GM12864 (cell line): ENCODE measurements at places on chromosomes 2 and 18.

DNA sequence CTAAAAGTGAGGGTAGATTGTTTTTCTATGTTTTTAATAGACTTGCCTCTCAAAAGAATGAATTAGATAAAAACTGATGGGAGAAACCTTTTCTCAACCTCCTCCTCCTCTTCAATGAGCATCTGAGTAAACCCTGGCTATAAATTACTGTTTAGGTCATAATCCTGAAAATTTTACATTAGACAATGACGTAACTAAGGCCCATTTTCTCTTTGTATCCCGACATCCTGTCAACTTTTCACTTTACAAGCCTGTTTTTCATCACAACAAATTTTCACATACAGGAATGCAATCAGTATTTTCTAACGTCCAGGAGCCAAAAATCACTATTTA, 1.3 kb downstream of the SPIRE1 start:
- no peak for DNase-seq

DNA sequence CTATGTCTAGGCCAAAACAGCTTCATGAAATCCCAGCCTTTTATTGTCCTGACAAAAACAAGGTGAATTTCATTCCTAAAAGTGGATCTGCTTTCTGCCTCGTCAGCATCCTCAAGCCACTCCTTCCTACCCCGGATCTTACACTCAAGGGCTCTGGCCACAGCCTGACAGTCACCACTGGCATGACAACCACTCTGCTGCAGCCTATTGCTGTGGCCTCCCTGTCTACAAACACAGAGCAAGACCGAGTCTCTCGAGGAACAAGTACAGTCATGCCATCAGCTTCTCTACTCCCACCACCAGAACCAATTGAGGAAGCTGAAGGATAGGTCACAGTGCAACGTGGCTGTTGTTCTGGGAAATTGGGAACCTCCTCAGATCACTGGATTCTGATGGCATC, 106.1 kb downstream of the ICA1L start:
- DNase-seq = no peak

DNA sequence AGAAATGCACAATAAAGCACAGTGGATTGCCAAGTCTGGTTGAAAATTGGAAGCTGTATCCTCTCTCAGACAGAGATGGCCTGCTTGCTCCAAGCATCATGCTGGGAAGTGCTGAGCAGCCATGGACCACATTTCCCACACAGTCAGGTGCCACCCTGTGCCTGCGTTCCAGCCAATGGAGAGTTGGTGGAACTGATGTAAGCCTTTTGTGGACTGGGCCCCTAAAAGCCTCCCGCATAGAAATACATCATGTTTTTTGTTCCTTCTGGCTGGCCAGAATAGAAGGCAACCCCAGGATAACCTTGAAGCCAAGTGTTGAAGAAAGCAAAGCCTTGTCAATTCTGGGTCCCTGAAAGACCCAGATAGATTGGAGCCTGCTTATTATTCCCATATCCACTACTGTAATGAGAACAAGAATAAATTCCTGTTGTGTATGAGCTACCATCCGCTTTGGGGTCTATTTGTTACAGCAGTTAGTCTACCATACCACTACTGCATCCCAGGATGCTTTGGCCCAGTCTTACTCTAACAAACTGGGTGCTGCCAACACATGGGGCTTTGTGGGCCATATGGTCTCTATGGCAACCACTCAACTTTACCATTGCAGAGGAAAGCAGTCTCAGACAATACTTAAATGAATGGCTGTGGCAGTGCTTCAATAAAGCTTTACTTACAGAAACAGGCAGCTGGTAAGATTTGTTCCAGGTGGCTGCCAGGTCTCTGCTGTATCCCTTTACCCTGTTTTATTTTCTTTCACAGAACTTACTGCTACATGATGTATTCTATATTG, 65.4 kb downstream of the POLE4 start:
- no peak for DNase-seq

DNA sequence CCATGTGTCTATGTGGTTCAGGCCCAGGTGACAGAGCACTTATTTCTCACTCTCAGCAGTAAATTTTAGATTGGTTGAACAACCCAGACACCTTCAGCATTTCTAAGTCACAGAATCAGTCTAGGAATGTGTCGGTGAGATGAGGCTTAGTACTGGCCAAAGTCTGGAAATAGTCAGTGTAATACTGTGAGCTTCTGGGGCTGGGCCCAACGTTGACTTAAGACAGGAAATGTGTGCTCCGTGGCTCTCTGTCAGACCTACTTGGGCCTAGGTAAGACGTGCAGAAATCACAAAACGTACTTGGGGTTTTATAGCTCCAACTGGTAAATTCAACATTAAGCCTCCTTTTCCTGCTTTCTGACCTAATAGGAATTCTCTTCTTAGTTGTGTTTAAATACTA, 160.3 kb upstream of the COL3A1 start:
- DNase-seq = no peak

- DNase-seq = no peak
Measured at GRCh38 chr2:233792720-233793119, 14.6 kb downstream of the MROH2A start.

DNA sequence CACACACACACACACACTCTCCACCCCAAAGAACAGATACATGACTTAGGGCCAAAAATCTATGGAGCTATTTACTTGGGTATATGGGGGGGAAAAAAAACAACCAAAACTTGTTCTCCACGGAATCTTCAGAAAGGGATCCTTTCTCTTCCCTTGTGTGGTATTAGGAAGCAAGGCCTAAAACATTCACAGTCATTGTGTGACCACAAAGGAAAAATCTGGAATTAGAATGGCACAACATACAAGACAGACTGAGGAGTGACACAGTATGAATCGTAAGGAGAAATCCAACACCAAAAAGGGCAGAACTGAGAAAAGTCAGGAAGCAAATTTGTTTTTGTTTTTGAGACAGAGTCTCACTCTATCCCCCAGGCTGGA, 70.3 kb downstream of the ASXL2 start:
- no peak for DNase-seq

- DNase-seq = no peak
Measured at GRCh38 chr18:57869221-57869620, 66.1 kb upstream of the ATP8B1 start.

DNA sequence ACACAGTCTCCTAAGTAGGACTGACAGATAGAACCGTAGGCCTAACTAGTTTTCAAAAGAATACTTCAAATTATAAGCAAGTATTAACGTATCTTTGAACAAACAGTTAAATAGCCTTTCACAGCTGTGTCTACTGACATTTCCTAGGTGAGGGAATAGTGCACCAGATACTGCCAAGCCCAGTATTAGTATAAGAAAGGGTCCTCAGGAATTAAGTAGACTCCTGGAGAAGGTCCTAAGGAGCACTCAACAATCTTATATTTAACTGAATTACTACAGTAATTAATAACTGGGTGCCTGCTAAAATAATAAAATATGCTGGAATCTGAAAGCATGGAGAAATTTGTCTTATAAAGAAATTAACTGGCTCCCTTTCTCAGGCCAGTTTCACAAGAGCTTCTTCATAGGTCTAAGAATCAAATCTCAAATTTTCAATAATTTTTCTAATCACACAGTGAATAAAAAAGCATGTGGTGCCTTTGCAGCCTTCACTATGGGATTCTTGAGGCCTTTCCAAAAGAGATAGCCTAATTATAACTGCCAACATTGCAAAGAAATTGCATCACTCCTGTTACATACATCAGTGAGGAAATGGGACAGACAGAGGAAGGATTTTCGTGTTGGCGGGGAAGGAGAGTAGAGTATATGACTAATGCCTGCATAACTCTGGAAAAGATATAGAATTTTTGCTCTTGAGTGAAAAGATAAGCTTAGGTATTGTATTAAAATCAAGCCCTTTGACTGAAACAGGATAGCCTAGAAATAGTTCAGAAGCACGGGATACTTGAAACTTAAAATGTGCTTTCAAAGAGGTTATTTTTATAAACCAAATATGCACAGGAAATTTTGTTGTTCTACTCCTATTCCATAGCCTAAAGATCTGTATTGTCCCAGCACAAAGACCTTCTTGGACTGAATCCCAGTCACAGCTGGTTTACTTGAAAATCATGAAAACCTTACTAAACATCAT, 228.6 kb upstream of the STK17B start:
- no peak for DNase-seq

GRCh38 chr2:63218800-63219526, 168.3 kb downstream of the OTX1 start:
- no peak for DNase-seq

DNA sequence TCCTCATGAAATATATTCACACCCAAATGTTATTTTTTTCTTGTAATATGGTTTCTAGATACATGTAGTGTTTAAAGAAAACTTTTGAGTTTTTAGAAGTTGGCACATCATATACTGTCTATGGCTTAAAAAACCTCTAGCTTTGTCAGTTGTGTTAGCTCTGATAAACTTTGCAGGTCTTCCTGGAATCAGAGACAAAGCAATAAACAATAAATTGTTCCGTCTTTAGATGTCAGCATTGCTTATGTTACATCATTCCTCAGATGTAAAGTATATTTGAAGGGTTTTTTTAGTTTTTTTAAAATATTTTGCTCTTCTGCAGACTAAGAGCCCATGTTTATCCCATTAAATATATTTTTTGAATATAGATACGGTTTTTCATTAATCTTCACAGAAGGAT, 145.1 kb downstream of the GPD2 start:
- no peak for DNase-seq

DNA sequence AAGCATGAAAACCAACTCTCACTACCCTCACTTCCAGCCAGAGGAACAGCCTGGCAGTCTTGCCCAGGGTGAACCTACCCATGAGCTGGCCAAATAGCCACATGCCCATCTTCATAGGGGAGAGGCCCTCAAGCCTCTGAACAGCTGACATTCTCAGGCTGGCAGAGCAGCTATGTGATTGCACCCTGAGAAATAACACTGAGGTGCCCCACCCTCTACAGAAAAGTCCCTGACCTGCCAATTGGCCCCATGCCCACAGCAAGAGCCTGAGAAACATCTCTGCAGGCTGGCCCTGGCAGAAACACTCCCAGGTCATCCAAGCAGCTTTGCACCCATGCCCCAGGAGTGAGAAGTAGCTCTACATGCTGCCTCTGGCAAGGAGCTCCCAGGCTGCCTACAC, 127.4 kb upstream of the OTX1 start:
- no peak for DNase-seq

- DNase-seq = no peak
Measured at GRCh38 chr18:74511823-74512222, 15.7 kb downstream of the CNDP2 start.

GRCh38 chr2:220775856-220776488, 796.1 kb downstream of the EPHA4 start:
- no peak for DNase-seq

GRCh38 chr2:240990266-240990529, 8.2 kb upstream of the SNED1 start:
- DNase-seq = no peak

DNA sequence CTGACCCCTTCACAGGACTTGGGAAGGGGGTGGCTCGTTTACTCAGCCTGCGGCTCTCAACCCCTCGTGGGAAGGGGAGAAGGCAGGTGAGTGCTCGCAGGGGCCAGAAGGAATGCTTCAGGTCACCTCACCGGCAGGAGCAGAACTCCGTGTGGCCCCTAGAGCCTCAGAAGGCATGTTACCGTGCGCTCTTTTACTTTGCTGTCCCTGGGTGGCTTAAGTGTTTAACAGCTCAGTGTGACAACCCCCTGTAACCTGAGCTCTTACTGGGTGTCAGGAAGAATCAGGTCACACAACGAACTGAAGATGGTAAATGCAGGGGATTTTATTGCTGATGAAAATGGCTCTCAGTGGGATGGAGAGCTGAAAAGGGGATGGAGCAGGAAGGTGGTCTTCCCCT, 1235.4 kb downstream of the LRP1B start:
- DNase-seq = no peak

- DNase-seq = no peak
Measured at GRCh38 chr2:60091894-60092293, 461.6 kb downstream of the BCL11A start.

DNA sequence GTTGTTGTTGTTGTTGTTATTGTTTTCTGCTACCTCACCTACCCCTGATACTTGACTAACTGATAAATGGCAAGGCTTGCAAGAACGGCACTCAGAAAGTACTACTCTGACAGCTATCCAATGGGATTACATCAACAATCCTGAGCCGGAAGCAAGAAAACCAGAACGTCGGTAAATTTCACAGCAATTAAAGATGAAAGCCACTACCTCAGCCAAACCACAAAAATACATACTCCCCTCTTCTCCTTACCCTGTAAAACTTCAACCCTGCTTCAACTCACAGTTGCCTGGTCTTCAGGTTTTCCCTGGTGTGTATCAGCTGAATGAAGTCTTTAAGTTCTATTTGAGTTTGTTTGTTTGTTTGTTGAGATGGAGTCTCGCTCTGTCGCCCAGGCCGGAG, 293.7 kb upstream of the RND3 start:
- no peak for DNase-seq

DNA sequence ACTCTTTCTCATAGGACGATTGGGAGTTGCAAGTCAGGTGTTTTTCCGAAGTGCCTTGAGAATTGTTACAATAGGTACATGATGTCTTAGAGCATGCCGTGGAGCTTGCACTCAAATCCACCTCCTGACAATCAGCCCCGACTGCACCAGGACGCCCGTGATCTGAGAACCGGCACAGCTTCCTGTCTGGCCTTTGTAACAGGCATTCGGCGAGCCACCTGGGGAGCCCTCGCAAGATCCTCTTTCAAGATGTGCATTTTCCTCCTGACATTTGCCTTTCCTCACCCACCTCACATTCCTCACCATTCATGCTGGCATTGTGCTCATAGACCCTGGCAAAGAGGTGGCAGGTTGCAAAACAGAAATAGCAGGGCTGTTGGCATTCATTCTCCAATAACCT, 427.3 kb downstream of the GALR1 start:
- no peak for DNase-seq

DNA sequence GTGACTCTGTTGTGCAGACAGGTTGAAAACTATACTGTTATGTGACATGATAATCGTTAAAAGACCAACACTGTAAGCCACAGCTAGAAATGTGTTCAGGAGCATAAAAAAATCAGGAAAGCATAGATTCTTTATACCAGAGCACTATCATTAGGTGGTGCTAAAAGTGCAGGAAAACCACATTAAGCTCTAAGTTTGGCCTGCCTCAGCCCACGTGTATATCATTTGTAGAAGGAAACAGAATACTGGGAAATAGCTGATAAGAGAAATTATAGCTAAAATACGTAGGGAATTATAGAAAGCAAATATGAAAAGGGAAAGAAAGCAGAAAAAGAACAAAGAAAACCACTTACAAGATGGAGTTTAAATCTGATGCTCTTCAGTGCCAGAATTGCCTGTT, 26.5 kb upstream of the C2orf74 start:
- no peak for DNase-seq

GRCh38 chr2:55986700-55987440, 63.3 kb upstream of the EFEMP1 start:
- DNase-seq = no peak

DNA sequence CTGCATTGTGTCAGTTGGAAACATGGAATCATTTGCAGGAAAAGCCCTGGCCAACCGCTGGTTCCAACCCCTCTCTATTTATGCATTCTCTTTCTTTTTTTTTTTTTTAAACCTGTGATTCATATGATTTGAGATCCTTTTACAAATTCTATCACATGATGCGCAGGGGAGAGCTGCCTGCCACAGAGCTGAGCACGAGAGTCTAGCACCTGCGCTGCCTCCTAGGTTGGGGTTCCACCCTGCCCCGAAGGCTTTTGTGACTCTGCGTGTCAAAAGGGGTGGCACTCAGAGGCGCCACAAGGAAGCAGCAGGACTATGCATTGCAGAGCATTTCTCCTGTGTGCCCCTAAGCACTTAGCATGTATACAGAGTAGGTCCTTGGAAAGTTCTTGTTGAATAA, 17.3 kb upstream of the ESPNL start:
- no peak for DNase-seq
